ENCODE measurements at places on chromosomes 2 and 18. TPM values are rescaled to one million over a fixed set of nuclear protein-coding genes. Genes with fewer than 3 reads are reported as not detected.
A peak's percentile ranks its signal among the peaks of the same experiment; 100 is the strongest.

Gene POLE4
- total RNA-seq = 27.4 TPM

GRCh38 chr2:236602678-236603077 is 33.1 kb downstream of the ACKR3 start:
- H3K27me3 ChIP-seq = peaks cover 67% of the 10 kb centered on the region
- peaks cover 8% of the 10 kb centered on the region for H3K36me3 ChIP-seq
- no peak for DNase-seq
- H3K27ac ChIP-seq = no peak overlapping the region
- H3K4me3 ChIP-seq = no peak overlapping the region

- no peak for DNase-seq
- H3K27me3 ChIP-seq = peaks cover 11% of the 10 kb centered on the region
- no peaks in the 10 kb centered on the region for H3K4me1 ChIP-seq
- no peak overlapping the region for H3K27ac ChIP-seq
Measured at GRCh38 chr18:21489919-21490495, 110.5 kb downstream of the ESCO1 start.

DNA sequence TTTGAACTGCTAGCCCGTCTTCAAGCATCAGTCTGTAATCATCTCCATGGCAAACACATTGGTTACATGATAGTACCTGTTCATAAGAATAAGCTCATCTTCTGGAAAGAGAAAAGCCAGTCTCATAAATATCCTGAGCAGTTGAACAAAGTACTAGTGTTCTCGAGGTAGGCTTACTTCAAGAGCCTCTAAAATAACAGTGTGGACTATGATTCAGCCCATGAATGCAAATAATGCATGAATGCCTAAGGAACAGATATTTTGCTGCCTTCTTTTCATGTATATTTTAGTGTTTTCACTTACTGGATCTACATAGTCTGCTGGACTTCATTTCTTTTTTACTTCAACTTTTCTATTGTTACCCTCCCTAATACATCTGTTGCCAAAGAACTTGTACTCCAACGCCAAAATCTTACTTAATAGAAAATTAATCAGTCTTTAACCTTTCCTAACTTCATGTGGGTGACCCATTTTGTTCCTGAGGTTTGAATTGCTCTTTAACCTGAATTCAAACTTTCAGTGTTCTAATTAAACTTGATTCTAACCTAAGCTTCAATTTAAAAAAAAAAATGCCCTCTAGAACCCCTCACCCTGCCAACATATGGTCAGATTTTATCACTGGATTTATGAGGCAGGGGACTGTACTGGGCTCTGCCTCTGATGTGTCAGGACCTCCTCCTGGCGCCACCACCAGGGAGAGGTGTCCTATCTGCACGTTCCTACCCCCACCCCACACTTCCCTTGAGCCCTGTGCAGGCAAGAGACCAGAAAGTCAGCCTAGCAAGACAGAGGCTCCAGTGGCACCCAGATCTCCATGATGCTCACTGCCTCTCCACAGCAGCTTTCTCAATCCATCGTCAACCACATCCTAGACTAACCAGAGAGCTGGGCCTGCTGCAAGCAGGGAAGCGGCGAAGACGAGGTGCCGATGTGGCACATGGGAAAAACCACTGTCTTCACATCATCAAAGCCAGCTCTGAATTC is 264.7 kb upstream of the ID2 start:
- H3K4me3 ChIP-seq = no peak overlapping the region
- peaks cover 3% of the 10 kb centered on the region for H3K36me3 ChIP-seq
- no peaks in the 10 kb centered on the region for H3K27me3 ChIP-seq
- H3K27ac ChIP-seq = peak overlapping the region; percentile 71

DNA sequence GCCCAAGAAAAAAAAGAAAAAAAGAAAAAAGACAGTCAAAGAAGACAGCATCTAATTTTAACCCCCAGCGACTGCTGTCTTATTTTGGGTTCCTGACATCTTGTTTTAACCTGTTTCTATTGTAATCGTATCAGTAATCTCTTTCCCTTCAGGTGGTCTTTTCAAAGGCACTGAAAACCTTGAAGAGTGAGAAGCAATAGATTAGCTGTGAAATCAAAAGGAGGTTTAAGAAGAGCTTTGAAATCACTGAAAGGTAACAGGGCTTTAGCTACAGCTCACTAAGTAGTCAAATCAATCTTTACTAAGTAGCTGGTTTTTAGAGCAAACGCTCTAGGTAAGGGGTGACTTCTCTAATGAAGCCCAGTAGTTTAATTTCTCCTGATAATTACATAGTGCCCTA is 5.4 kb upstream of the TANC1 start:
- no peaks in the 10 kb centered on the region for H3K4me1 ChIP-seq
- H3K27ac ChIP-seq = peak overlapping the region; percentile 9
- no peaks in the 10 kb centered on the region for H3K36me3 ChIP-seq
- no peaks in the 10 kb centered on the region for H3K27me3 ChIP-seq
- no peak for DNase-seq

Gene MSH2
- total RNA-seq = 9.9 TPM

Gene PAX8
- total RNA-seq = 1.4 TPM

- no peak for DNase-seq
- no peak overlapping the region for H3K27ac ChIP-seq
- H3K4me1 ChIP-seq = peaks cover 3% of the 10 kb centered on the region
- no peak overlapping the region for H3K4me3 ChIP-seq
- no peaks in the 10 kb centered on the region for H3K36me3 ChIP-seq
Measured at GRCh38 chr2:102286041-102286440, 25.3 kb upstream of the IL1RL1 start.

DNA sequence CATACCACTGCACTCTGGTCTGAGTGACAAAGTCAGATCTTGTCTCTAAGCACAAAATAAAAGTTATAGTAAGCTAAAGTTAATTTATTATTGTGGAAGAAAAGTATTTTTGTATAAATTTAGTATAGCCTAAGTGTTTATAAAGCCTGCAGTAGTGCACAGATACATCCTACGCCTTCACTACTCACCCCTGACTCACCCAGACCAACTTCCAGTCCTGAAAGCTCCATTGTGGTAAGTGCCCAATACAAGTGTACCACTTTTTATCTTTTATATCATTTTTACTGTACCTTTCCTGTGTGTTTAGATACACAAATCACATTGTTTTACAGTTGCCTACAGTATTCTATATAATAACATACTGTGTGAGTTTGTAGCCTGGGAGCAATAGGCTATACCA is 57.5 kb downstream of the UBE2E3 start:
- H3K36me3 ChIP-seq = no peaks in the 10 kb centered on the region
- H3K4me3 ChIP-seq = no peak overlapping the region
- H3K27ac ChIP-seq = no peak overlapping the region
- DNase-seq = no peak

All from T-helper 17 cell (primary cell).